Activated CD4-positive, alpha-beta memory T cell treated with anti-CD3 and anti-CD28 coated beads, Interleukin-2, amount 10 ng/mL, durations not matched to agents 7 days and 5 days (primary cell): ENCODE measurements at places on chromosomes 5 and 9. TPM values are rescaled to one million over a fixed set of nuclear protein-coding genes. Genes with fewer than 3 reads are reported as not detected.

DNA sequence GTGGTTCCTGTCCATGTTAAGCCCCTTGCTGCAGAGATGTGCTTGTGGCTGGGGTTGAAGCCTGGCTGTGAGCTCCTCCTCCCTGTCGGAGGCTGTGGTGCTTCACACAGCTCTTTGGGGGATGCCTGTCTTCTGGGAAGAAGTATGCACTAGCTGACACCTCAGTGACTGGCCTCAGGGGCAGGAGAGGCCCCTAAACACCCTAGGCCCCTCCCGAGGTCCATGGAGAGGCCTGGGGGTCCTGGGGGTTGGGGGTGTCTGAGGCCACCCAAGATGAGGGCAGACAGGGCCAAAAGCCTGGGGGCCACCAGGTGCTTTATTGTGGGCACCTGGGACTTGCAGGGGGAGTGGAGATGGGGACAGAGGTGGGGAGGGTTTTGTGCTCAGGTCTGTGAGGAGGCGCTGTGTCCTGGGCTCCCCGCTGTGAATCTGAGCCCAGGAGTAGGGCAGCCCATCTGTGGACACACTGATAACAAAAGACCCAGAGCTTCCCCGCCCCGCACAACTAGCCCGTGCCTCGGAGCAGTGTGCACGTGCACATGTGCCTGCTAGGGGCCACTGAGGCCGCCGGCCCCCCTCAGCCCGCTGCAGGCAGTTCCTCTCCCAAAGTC is 92.0 kb downstream of the PHF2 start:
- DNase-seq, result no peak

- DNase-seq, result peak; percentile 13
Observed at GRCh38 chr9:89813482-89813881, 208.7 kb downstream of the GADD45G start.

- no peak for DNase-seq
Observed at GRCh38 chr9:134869554-134870300, 10.9 kb upstream of the FCN2 start.

DNA sequence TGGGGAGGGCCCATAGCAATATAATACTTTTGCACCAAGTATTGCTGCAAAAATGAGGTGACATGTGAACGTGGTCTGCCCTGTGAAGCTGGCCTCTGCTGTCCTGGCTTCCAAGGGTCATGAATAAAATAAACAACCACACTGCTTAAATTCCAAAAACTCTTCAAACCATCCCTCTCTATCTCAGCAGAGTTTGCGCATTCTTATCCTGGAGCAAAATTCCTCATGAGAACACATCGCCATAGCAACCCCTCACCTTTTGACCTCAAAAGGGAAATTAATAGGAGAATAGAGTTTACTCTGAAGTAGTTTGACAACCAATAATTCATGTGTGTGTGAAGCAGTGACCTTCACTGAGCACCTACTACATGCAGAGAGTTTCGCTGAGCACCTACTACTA is 342.9 kb downstream of the SPOCK1 start:
- no peak for DNase-seq

GRCh38 chr5:64100203-64100602 is 65.4 kb upstream of the RNF180 start:
- DNase-seq, result no peak

- no peak for DNase-seq
Observed at GRCh38 chr9:138045541-138046490, 168.2 kb downstream of the CACNA1B start.

GRCh38 chr5:6675784-6676491 is 37.3 kb upstream of the TENT4A start:
- no peak for DNase-seq

DNA sequence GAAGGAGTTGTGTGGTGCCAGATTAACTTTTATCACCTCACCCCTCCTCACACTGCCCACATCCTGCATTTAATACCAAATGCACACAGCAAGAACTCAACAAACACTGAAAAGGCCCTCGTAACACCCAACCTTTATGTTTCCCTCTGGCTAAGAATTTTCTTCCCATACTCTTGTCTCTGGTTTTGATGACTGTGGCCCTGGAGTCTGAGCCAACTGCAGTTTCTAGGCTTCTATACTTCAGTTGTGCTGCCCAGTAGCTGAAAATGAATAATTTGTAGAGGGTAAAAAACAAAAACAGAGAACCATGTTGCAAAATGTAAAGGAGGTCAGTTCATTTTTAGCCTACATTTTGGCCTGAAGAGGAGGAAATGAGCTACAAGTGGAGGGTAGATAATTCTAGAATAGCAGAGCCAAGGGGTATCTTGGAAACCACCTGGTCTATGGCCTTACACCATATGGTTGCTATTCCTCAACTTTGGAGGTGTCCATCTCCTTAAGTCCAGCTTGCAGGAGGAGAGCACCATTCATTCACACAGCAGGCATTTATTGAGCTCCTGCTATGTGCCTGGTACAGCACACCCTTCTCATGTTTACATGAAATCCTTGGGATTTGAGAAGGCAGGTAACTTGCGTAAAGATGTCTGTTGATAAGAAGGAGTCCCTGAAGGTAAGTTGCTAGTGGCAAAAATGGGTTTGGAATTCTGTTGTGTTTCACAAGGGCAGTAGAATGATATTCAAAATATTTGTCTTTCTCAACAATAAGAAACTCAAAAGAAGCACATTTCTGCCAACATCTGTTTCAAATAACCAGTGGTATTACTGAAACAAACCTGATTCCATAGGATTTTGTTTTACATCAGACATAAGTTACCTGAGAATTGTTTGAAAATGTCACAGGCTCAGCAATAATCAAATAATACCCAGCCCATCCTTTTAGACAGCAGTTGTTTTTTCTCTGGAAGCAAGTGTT is 83.8 kb upstream of the TNFAIP8 start:
- DNase-seq, result peak; percentile 39

- DNase-seq, result no peak
Observed at GRCh38 chr9:110752766-110753165, 84.2 kb downstream of the MUSK start.

DNA sequence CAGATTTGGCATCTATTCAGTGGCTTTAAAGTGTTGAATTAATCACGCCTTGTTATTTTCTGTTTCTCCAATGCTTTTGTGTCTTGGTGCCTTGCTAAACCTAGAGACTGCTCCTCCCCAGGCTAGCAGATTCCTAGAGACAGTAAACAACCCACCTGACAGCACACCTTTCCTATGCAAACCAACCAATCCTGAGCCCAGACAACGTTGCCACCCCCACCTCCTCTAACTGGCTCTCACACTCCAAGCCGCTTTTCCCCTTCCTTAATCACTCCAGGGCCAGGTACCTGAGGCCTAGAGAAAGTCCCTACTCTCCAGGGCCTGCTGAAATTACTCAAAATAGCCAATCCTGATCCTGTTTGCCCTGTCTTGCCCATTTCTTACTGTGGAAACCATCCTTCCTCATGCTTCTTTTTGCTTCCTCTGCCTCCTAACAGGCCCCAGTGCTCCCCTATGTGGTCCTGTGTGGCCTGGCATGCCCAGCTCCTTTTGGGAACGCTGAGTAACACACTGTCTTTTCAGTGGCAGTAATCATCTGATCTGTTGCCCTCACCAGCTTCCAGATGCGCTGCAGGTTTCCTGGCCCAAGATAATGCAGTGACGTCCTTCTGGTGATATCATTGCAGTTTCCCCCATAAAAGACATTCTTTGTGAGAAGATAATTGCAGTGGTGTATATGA is 53.4 kb downstream of the GAS1 start:
- DNase-seq, result no peak

DNA sequence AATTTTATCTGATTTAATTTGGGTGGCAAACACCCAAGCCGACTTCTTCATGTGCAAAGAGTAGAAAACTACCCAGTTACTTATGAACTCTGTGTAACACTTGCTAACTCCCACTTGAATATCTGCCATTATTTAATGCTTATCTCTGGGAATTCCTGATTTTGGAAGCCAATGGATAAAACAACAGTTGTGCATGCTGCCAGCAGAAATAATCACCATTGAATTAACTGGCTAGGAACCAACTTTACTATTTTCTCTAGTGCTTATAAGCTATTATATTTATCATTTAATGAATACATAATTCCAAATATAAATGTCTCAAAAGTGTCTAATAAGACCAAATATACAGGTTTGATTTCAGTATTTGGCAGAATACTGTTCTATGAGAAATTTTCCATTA is 85.7 kb downstream of the IZUMO3 start:
- no peak for DNase-seq

Gene SPATA6L
- total RNA-seq, result 0.83 TPM

Gene KIF20A
- 50.7 TPM for total RNA-seq

Gene TXN
- total RNA-seq, result 315 TPM

Gene GPR150
- total RNA-seq, result 1.7 TPM

Gene FTMT
- not detected for total RNA-seq

Gene MAMDC4
- 12.5 TPM for total RNA-seq

Gene PCDHAC2
- total RNA-seq, result not detected

Gene EQTN
- not detected for total RNA-seq

Gene PAX5
- total RNA-seq, result 0.05 TPM

Gene SLC23A1
- total RNA-seq, result 1.8 TPM

Gene DEPDC1B
- total RNA-seq, result 42.3 TPM

Gene PCDHA13
- not detected for total RNA-seq
